ENCODE measurements at places on chromosomes 7 and 10.

- DNase-seq: no peak
These were observed 241.3 kb downstream of the FANK1 start for GRCh38 chr10:126137562-126138221.

GRCh38 chr10:124342136-124342820 is 76.4 kb downstream of the OAT start:
- no peak for DNase-seq

DNA sequence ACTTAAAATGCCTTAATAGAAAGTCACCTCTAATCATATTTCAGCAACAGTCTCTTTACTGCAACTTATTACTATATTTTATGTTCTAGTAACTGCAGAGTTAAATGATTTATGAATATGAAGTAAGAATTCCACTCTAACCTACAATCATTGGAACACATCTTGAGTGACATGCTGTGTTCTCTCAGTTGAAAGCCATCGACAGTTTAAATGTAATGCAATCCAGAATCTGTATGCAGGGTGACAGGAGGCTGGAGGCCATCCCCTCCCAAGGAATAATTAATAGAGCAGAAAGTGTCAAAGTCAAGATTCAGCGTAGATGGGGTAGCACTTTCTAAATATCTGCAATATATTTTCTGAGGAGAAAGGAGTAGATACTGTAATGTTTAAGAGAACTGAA is 590.3 kb upstream of the SORCS1 start:
- DNase-seq: no peak

- DNase-seq: no peak
These were observed 75.4 kb downstream of the ADARB2 start for GRCh38 chr10:1661859-1662437.

DNA sequence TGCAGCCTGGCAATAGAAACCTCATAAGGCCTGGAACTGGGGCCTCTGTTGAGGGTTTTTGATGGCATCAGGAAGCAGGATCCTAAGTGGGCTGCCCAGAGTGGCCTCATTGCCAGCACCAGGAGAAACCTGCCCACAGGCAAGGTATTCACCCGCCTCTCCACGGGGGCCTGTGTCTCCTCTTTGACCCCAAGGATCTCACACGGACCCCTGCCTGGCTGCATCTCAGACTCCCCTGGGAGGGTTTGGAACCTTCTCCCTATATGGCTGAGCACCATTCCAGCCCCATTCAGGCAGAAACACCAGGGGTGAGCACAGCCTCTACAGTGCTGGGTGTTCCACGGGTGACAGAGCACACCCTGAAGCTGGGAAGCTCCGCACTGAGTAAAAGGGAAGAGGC is 14.6 kb upstream of the C10orf71 start:
- no peak for DNase-seq

DNA sequence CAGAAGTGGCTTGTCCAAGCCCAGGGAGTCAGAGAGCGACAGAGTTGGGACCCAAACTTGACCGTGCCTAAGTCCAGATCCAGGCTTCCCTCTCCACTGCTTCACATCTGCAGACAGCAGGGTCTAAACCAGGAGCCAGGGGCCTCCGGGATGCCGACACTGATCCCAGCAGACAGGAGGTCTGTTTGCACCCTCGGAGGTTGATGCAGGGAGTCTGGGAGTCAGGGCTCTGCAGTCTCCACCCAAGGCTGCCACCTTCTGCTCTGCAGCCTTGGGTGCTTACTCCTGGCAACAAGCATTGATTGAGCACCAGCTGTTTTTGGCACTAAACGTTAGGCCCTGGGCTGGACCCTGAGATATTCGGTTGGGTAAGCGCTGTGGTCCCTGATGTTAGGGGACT is 21.0 kb downstream of the ELFN1 start:
- no peak for DNase-seq

- no peak for DNase-seq
These were observed 298.6 kb downstream of the PRPF18 start for GRCh38 chr10:13885238-13885990.

- no peak for DNase-seq
These were observed 37.0 kb downstream of the ADAP1 start for GRCh38 chr7:917255-918117.

GRCh38 chr10:27368706-27369105 is 128.1 kb upstream of the ACBD5 start:
- DNase-seq: no peak

DNA sequence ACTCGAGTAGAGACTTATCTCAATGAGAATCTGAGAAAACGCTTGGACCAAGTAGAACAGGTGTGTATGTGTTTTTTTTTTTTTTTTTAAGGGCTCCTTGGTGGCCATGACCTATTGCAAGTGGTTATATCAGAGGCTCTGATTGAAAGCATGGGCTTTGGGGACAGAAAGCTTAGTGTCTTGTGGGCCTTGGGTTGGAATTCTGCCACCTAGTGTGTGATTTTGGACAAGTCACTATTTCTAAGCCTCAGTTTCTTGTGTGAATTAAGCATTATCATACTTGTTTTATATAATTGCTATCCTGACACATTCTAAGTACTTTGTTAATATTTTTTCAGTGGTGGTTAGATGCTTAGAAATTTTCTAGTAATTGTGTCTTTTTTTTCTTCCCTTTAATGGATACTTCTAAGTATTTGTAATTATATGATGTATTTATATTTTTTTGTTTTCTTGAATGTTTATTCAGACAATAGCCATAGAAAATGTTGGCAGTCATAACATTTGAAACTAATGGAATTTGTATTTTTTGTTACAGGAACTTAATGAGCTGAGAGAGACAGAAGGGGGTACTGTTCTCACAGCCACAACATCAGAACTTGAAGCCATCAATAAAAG is 33.1 kb downstream of the SMC3 start:
- DNase-seq: peak; percentile 64

DNA sequence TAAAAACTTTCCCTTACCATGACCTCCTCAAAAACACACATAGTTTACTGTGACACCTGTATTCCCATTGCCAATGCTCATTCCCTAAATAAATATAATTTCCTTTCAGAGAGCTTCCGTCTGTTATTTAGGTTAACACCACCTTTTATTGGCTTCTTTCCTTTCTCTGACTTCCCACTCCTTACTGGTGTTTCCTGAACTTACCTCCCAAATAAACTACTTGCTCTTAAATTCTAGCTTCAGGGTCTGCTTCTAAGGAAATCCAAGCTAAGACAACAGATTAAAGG is 67.4 kb upstream of the ZNF746 start:
- DNase-seq: no peak

DNA sequence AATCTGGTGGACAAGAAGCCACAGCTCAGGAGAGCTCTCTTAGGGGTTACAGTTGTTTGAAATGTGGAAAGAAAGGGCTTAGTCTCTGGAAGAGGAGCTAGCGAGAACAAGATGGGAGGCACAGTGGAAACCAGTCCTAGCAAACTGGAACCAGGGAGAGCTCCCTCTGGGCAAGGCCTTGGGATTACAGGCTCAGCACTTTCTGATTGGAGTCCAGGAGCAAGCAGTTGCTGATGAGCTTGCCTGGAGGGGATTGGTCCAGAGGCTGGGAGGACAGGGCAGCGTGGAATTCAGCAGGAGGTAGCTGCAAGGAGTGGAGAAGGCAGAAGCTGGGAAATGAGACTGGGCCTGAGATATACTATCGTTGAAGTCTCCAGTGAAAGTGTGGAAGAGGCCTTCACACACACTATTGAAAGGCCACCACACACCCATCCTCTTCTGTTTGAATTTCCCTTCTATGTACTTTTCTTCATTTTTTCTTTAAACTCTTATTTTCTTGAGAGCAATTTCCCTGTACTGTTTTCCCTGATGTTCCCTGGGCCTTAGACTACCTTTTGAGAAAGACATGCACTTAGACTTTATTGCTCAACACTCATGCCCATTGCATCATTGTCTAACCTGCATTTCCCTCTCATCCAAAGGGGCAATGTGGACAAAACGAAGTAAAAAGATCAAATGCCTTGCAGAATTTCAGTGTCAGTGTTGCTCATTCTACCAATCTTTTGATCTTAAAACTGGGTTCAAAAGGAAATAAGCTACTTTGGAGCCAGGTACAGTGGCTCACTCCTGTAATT is 57.8 kb upstream of the LANCL2 start:
- DNase-seq: no peak

DNA sequence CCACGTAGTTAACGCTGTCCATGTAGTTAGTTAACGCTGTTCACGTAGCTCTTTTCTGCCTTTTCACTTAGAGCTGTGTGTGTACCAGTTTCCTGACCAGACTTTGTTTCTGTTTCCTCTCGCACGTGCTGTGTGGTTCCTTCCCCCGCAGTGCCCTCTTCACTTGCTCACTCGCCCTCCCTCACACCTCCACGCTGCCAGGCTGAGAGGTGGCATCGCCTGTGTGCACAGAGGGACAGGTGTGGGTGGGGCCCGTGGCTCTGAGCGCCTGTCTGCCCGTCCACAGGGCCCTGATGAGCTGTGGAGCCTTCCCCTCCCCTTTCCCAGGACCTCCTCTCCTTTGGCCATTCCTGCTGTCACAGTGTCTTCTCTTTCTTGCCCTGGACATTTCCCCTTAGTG is 30.6 kb downstream of the WDR37 start:
- DNase-seq: no peak

DNA sequence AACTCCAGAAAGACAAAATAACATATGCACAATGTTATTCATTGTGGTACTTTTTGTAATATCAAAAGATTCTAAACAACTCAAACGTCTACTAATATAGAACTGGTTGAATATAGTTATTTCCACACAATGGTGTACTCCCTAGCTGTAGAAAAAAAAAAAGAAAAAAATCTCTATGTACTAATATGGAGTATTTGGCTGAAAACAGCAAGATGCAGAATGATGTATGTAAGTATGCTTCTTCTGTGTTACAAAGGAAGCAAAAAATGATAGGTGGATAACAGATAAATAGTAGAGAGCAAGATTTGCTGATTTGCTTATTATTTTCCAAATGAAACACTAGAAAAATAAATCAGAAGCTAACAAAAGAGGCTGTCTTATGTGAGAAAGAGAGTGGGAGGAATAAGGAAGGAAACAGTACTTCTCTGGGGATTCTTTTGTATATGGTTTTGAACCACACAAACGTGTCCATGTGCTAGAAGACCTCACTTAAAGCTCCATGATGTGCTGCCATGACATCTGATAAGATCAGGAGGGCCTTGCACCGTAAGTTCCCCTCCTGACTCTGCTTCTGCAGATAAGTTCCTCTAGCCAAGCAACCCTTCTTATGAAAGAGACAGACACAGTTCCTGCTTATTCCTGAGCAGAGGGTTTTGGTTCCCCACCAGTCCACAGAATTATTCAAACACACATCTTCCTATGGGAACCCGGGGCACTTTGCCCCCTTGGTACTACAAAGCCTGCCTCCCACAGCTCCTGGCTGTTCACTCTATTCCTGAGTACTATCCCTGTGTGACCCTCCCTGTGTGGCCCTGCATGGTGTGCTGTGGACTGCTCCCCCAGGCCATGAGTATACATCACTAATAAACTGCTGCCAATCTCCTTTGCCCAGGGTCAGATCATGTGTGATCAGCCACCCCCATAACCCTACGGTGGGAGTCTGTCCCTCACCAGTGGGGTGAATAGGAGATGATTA is 159.1 kb downstream of the CCDC71L start:
- DNase-seq: peak; percentile 57

DNA sequence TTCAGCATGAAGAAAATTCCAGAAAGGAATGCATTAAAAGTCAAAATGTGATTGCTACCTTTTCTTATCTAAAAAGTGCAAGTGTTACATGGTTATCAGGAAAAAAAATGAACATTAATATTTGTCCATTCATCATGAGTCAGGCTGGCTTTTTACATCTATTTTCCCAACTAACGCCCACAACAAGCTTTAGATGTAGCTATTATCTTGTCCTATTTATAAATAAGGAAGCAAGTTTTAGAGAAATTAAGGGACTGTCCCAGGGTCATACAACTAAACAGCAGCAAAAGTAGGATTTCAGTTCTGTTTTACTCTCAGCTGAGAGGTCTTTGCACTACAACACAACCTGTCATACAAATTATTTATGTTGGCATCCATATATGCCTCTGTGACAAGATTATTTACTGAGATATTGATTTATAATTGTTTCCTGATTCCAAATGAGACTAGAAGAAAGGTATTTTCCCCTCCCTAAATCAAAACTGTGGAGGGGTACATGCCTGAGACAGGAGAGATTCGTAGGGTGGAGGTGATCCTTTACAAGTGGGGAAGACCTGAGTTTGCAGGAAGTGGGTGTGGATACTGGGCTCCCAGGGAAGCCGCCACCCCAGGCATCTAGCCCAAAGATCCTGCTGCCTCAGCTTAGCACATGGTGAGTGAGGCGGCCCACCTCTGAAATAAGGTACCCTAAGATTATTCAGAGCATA is 57.2 kb upstream of the ARID5B start:
- DNase-seq: peak; percentile 75

DNA sequence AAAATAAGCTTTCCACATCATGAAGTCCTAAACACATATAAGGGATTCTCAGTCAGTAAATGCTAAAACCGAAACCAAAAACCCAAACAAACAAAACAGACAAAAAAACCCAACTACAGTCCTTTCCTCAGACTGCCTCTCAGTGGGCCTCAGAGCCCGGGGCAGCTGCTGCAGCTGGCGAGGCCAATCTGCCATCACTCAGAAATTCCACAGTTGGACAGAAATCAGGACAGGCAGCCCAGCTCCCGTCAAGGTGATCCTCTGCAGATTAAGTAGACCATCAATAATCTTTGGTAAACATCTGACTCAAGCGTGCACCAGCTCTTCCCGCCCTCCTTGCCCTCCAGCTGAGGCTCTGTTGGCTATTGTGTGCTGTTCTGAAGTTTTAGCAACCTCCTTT is 142.2 kb downstream of the ATXN7L1 start:
- no peak for DNase-seq

GRCh38 chr7:44282601-44283171 is 42.7 kb downstream of the CAMK2B start:
- DNase-seq: peak; percentile 9

DNA sequence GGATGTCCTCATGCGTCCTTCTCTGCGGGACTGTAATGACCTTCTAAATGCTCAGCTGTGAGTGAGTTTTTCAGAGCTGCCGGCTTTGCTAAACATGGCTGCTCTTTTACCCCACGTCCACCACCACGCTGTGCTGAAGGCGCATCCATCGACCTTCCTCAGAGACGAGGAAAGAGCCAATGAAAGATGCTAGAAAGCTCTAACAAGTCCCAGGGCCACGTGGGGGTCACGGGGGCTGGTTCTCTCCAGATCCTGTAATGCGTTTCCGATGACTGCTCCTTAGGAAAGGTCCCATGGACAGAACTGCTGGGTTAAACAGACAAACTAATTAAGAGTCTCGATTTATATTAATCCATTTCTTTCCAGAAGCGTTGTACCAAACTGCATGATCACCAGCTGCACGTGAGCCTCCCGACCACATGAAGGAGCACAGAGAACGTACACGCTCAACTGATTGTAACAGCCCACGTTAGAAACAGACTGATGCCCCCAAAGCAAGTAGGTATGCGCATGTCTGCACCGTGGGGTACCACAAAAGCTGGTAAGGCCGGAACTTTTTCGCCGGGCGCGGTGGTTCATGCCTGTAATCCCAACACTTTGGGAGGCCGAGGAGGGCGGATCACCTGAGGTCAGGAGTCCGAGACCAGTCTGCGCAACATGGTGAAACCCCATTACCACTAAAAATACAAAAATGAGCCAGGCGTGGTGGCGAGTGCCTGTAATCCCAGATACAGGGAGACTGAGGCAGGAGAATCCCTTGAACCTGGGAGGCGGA is 109.6 kb downstream of the TCERG1L start:
- DNase-seq: no peak

All from suppressor macrophage treated with lipopolysaccharide for 4 hours (primary cell).